CD4-positive, alpha-beta memory T cell (primary cell): ENCODE measurements at places on chromosomes 4 and X.

DNA sequence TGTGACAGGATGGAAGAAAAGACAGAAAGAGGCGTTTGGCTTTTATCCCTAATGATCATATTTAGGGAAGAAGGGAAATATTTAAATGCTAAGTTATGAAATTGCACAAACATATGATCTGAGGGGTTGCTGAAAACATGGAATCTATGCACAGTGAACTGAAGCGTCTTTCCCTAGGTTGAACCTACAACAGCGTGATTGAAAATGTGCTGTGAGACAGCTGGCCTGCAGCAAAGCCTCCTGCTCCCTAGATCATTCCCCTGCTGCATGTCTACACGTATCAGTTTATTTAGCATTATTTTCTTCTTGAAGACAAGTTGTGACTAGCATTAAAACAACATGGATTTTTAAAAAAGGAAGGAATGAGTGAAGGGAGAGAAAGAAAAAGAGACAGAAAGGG lies 272.5 kb upstream of the TRAM1L1 start:
- no peak for DNase-seq

- DNase-seq, result no peak
Measured at GRCh38 chrX:41351923-41352322, 18.0 kb downstream of the DDX3X start.

DNA sequence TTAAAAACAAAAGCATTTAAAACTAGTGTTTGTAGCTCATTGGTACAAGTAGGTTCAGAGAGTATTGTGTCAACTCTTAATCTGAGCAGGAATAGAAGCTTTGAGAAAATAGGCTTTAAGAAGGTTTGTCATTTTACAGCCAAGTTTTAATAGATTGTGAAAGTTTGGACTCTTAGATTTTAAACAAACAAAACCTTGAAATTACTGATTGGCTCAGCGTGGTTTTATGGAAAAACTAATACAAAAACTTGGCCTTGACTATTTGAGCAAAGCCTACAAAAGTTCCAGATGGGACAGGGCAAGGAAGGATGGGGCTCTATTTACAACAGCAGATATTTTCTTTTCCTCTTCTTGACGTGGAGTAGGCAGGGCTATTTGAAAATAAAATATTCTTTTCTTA lies 16.5 kb downstream of the ZFX start:
- DNase-seq, result no peak

- DNase-seq, result no peak
Measured at GRCh38 chr4:44368413-44369167, 80.0 kb downstream of the KCTD8 start.

GRCh38 chr4:145014365-145014764 lies 83.6 kb downstream of the ANAPC10 start:
- no peak for DNase-seq

DNA sequence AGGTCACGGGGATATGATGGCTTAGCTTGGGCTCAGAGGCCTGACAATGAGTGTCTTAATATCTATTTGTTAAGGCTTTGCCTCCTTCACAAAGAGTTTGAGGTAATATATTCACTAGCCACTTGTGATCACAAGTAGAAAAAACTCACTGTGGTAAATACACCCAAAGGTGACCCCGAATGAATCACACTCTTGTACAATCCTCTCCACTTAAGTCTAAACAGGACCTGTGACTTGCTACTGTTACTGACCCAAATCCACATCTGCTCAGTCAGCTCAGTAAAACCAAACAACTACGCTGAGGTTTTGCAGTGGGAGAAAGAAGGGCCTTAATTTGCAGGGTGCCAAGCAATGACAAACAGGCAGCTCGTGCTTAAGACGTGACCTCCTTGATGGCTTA lies 223.8 kb upstream of the MAGEC2 start:
- DNase-seq, result no peak
